Suppressor macrophage treated with lipopolysaccharide for 4 hours (primary cell): ENCODE measurements at places on chromosomes 6 and 20.

GRCh38 chr20:2172305-2173175, 70.9 kb downstream of the STK35 start:
- DNase-seq: peak; percentile 81

- no peak for DNase-seq
Observed at GRCh38 chr6:151096255-151096612, 143.5 kb upstream of the AKAP12 start.

DNA sequence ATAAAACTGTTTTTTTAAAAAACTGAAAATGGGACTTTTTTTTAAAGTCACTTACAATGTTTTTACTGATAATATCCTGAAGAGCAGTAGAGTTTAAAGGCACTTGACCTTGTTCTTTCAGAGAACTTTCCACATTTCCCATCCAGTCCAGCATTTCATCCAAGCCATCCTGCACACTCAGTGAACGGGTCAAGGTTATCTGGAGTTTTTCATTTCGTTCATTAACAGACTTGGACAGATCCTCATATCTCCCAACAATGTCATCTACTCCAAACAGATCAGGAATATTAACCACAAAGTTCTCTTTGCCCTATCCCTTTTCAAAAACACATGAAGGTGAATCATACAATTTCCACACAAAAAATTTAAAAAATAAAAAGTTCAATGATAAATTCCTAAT, 69.1 kb downstream of the DST start:
- no peak for DNase-seq

DNA sequence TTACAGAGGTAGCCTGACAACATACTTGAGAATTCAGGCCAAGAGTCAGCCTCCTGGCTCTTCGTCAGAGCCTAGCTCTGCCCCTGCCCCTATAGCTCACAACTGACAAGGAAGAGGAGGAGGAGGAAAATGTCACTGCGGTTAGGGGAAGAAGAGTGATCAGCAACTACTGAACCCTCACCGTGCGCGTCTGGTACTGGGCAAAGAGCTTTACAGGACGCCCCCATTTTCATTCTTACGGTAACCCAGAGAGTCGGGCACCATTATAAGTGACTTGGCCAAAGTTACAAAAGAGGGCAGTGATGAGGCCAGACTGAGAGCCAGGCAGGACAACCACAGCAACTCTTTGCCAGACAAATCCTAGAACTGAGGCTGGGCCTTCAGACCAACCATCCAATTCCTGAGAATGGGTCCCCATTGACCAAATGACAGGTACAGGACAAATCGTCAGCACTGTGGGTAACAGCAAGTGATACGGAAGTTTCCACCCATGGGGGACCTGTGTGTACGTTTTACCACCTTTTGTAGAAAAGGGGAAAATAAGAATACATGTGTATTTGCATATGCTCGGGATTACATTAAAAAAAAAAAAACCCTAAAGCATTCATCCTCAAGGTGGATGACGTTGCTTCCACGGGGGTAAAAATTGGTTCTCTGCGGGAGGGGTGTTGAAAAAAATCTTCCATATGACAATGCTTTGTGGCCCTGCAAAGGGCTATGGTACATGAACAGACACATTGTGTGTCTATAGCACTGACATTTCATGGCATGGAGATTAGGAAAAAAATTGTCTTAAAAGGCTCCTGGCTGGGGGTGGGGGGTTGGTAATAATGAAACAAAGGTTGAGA, 118.0 kb downstream of the NFATC2 start:
- no peak for DNase-seq

DNA sequence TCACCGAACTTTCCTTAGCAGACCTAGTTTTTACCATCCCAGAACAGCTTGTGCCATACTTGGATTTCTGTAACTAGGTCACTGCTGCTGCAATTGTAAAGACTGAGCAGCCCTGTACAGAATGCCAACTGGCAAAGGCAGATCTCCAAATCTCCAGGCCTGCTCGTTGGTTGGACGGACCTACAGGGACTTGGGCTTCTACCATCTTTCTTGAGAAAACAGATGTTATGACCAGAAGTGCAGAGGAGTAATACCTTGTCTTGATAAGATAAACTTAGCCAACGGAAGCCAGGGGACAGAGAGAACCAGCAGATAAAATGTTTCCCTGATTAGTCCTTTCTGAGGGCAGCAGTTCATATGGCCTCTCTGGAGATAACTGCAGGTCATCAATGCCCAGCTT, 304.1 kb downstream of the RFPL4B start:
- no peak for DNase-seq
